CD4-positive, alpha-beta T cell treated with Interferon gamma for 1 hour (primary cell): ENCODE measurements at places on chromosomes 3 and 15.

DNA sequence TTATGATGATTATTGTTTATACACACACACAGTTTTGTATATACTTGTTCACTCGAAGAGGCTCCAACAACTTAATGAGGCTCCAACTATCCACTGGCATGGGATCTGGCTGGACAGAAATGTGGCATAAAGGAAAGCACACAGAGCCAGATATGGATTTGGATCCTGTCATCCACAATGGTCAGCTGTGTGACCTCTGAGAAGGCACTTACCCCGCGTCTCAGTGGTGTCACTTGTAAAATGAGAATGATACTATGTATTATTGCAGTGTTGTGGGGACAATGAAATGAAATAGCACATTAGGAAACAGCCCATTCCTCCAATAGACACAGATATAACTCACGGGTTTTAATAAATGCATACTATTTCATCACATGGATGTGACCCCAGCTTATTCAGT lies 42.2 kb downstream of the PDZRN3 start:
- no peak for DNase-seq

DNA sequence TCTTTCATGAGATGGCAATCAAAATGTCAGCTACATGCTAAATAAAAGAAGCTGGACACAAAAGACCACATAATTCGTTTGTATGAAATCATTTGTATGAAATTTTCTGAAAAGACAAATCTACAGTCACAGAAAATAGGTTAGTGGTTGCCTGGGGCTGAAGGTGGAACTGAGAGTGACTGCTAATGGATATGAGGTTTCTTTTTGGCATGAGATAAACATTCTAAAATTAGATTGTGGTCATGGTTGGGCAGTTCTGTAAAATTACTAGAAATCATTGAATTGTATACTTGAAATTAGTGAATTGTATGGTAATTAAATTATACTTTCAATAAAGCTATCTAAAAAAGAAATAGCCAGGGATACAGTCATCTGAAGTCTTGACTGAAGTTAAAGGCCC lies 2.7 kb upstream of the DMXL2 start:
- DNase-seq, result no peak

- no peak for DNase-seq
Measured at GRCh38 chr3:147619921-147620560, 210.9 kb downstream of the ZIC1 start.

GRCh38 chr3:12478326-12478725 lies 6.0 kb upstream of the TSEN2 start:
- no peak for DNase-seq

DNA sequence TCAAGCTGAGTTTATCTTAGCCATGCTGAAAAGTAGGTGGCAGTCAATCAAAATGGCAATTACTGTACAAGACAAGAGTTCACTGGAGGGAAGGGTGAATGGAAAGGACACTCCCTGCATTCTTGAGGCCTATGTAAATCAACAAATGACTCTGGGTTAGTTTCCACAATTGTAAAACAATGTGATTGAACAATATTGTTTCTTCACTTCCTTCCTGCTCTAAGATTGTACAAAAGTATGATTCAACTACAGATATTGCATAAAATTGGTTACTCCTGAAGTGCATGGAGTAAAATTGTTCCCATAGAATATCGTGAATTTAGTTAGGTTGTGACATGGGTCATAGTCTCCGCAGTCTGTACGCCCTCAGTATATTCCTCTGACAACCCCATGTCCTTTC lies 277.6 kb downstream of the LPP start:
- no peak for DNase-seq

- no peak for DNase-seq
Measured at GRCh38 chr15:77541421-77542181, 91.1 kb downstream of the LINGO1 start.

- DNase-seq, result no peak
Measured at GRCh38 chr3:79604681-79605080, 163.1 kb downstream of the ROBO1 start.

DNA sequence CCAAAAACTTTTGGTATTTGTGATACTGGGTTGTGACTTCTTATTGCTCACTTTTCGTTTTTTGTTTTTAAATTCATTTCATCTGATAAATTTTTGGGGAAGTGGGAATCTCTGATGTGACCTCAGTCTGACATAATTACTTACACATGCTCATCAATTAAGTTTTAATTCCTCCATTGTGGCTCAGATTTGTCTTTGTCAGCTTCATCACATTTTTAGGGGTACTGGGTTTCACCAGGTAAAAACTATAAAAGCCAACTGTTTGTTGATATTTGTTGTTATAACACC lies 425.3 kb upstream of the TGFBR2 start:
- DNase-seq, result no peak
